Mesothelial cell of epicardium (in vitro differentiated cells): ENCODE measurements at places on chromosomes 6 and 20.

- no peak for DNase-seq
Measured at GRCh38 chr6:138005846-138006245, 101.4 kb downstream of the PERP start.

DNA sequence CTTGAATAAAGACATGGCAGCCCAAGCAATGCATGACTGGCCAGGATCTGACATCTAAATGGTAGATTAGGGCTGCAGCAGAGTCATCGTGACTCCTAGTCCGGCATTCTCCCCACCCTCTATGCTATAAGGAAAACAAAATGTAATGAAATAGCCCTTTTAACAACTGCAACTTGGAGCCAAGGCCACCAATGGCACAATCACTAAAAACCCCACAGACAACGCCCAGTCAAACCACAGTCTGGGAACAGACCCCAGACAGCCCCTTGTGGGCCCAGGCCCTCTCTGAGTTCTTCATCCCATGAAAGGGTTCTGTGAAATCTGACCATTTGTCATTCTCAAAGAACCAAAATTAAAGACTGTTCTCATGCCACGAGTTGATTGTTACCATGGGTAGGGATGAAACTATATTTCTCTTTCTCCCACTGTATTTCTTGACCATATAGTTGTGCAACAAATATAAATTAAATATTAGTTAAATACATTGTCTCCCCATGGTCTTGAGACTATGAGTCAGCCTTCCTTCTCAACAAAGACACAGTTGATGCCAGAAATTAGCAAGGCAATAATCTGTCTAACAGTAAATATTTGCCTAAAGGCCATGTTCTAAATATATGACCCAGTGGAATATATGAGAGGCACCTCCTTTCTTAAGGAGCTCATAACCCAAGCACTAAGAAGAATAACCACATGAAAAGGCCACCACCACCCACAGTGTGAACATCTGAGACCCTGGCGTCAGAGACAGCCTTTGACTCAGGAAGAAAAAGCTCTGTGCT lies 85.6 kb upstream of the SSTR4 start:
- DNase-seq: no peak

GRCh38 chr6:39910744-39911143 lies 23.5 kb downstream of the MOCS1 start:
- no peak for DNase-seq

DNA sequence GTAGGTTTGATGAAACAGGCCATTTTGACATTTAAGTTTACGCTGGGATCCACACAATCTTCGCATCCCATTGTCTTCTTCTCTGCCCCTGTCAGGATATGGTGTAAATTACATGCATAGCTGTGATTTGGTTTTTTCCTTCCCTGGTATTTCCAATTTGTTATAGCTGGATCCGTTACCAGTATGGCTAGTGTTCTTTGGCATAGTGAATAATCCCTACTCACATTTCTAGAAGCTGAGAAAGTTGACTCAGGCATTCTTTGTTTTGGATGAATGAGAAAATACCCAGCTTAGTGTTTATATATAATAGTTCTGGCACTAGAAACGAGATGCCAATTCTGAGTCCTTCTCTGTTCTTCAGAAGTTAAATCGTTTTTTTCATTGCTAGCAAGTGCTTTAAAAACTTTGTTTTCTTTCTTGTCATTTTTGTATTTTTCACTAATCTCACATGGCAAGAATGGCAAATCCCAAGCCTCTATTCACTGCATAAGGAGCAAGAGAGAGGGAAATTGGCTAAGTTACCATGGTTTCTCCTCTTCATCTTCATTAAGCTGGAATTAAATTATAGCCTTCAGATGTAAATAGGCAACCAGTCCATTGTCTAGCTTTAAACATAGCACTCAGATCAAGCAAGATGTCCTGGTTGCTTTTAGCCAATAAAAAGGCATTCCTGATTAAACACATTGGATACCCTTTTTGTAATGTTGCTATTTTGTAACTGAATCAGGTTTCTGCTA lies 91.9 kb upstream of the LAMP5 start:
- DNase-seq: no peak

GRCh38 chr20:50594591-50595432 lies 84.6 kb downstream of the PTPN1 start:
- no peak for DNase-seq

GRCh38 chr20:35144694-35145093 lies 2.4 kb downstream of the EDEM2 start:
- DNase-seq: no peak

DNA sequence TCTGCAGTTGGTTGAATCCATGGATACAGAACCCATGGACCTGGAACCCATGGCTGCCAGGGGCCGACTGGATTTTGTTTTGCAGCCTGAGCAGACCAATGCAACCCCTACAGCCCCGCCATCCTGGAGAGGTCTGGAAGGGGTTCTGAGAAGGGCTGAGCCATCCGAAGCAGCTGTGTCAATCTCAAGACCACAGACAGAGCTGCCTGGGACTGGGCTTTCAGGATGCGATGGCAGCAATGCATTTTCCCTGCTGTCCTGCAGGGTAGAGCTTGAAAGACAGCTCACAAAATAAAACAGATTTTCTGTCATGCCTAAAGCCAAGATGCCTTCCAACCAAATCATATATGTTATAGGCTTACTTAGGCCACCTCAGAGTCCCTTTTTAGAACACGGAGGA lies 125.8 kb upstream of the NXT1 start:
- no peak for DNase-seq

DNA sequence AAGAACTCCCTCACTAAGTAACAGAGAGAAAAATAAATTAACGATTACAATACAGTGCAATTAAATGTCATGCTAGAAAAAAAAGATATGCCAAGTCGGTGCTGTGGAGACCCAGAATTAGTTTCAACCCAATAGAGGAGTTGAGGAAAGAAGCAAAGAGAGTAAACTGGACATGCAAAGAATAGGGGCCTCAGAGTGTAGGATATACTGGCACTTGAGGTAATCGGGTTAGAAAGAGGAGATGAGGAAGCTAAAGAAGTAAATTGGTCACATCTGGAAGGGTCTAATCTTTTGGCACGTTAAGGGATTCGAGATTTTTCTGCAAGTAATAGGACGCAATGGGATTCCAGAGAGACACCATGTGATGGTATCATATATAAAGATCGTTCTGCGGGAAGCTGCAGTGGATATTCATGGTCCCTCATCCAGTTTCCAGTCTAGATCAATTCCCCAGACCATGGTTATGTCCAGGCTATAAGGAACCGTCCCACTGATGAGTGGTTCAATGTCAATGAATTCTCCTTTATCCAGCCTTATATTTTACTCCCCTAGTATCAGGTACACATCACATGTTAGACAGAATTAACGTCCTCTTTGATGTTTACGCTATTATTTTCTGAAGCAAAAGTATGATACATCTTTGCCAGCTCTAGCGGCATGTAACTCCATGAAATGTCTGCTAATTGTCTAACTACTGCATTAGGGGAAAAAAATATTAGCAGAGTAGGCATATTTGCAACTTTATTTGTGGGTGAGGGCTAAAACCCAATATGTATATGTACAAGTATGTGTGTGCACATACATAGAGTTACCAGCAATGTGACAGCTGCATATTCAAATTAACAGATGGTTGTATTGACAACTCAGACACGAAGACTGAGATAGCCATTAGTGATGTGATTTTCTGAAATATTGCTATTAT lies 1.1 kb upstream of the TBC1D32 start:
- no peak for DNase-seq

DNA sequence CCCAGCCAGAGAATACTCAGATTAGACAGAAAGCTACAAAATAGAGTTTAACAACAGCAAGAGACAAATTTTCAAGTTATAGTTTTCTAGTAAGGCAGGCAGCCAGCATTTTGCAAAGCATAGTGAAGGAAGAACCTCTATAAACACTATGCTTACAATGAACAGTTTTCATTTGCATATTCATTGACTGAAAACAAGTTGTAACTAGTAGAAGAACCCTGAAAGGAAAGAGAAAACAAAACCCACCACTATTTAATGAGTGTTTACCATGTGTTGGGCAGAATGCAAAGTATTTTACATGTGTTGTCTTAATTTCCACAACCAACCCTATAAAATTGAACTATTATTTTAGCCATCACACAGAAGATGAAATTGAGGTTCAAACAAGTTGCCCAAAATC lies 196.1 kb downstream of the UBE3D start:
- DNase-seq: no peak

GRCh38 chr6:140921366-140922226 lies 1211.1 kb upstream of the GJE1 start:
- no peak for DNase-seq

DNA sequence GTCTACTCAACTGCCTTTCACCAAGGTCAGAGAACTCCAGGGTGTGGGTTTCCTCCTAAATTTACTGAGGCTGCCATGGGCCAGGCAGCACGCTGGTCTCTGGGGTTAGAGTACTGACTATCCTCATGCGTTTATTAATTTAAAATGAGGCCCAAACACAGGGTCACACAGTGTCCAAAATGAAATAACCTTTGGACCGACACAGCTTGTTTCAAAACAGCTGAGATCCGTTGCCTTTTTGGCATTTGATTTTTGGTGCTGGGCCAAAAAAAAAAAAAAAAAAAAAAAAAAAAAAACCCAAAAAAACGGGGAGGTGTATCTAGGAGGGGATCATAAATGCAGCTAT lies 14.6 kb upstream of the TOX2 start:
- DNase-seq: no peak

GRCh38 chr6:551405-551804 lies 105.5 kb downstream of the HUS1B start:
- no peak for DNase-seq

GRCh38 chr6:96947055-96947454 lies 22.5 kb downstream of the KLHL32 start:
- no peak for DNase-seq

- no peak for DNase-seq
Measured at GRCh38 chr6:165448210-165448609, 138.8 kb upstream of the C6orf118 start.

DNA sequence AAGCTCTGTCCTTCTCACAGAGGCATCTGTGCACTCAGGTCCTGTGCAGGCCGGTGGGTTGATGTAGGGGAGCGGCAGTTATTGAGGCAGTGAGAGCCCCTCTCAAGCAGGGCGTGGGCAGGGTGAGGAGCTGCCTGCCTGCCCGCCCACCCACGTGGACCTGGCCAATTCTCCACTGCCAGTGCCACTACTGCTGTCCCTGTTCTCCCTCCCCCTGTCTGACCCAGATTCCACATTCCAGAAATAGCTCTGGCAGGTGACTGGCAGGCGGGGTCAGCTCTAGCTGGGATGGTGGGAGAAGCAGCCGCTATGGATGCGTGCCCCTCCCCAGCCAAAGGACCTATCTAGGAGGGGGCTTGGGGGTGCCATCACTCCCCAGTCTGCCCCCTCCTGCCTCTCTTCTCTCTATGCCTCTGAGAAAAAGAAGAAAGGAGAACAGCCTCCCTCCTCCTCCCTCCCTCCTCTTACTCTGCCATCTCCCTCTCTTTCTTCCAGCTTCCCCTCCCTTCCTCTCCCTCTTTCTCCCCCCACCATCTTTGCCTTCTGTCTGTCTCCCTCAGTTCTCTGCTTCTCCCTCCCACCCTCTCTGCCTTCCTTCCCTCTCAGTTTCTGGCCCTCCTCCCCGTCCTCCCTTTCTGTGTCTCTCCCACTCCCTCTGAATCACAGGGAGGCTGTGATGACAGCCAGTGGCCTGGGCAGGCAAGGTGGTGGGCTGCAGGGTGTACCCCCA lies 86.5 kb upstream of the MYL9 start:
- no peak for DNase-seq

DNA sequence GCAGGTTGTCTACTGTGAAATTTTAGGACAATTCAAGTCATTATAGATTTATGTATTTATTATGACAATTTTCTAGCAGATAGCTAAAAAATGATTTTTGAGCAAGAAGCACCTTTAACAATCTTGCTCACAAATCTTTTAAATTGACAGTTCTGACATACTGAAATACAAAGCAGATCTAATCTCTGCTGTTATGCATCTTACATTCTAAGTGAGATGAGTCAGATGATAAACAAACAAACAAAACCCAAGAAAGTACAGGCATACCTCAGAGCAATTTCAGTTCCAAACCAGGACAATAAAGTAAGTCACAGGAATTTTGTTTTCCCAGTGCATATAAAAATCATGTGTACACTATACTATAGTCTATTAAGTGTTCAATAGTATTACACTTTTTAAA lies 430.7 kb upstream of the PTCHD4 start:
- DNase-seq: no peak

DNA sequence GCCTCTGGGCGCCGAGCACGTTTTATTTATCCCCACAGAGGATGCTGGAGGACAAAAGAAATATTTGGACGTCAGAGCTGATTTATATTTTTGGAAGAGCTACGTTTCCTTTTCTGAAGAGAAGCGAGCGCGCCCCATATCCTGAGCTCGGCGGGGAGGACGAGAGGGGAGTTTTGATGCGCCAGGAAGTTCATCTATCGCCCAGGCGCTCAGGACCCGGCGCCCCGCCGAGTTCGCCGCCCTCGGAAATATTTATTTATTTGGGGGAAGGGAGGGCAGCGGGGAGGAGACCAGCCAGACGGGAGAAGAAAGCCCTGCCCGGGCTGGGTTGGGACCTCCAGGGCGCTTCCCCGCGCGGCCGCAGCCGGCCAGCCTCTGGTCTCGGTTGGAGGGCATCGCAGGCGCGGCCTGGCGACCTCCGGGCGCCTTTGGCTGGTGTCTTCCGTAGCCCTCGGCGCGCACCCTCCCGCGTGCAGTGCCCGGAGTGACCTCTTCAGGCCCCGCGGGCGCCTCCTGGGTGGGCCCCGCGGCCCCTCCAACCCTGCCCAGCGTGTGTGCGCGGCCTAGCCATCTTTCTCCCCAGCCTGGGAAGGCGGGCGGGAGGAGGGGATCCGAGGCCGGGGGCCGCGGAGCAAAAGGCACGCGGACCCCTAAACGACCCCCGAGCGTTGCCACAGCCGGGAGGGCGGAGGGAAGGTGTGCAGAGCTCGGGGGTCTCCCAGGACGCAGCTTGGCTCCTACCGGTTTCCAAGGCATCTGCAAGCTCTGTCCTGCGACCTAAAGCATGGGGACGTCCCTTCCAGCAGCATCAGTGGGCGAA lies 5.4 kb upstream of the FOXF2 start:
- DNase-seq: no peak

DNA sequence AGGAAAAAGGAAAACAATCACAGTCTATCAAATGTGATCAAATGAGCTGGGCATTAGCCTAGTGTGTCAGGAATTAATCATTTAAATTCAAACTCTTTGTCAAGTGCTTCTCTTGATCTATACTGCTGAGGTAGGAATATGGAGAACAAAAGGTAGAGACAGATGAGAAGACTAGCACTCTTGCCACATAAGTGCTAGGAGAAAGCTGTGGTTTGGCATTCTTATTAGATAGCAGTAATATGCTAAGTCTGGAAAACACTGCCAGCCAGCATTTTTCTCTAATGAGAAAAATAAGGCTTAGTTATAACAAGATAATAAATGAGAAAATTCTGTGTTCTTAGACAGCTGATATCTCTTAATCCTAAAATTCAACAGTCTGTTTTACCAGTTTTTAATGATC lies 38.9 kb downstream of the ORC3 start:
- DNase-seq: no peak

- DNase-seq: no peak
Measured at GRCh38 chr20:63176427-63177133, 39.4 kb downstream of the YTHDF1 start.

GRCh38 chr6:128617285-128617684 lies 96.9 kb upstream of the PTPRK start:
- no peak for DNase-seq

- no peak for DNase-seq
Measured at GRCh38 chr6:31247813-31248212, 24.1 kb downstream of the HLA-C start.
